Common myeloid progenitor, CD34-positive (primary cell): ENCODE measurements at places on chromosomes 16 and 17.
A peak's percentile ranks its signal among the peaks of the same experiment; 100 is the strongest.

DNA sequence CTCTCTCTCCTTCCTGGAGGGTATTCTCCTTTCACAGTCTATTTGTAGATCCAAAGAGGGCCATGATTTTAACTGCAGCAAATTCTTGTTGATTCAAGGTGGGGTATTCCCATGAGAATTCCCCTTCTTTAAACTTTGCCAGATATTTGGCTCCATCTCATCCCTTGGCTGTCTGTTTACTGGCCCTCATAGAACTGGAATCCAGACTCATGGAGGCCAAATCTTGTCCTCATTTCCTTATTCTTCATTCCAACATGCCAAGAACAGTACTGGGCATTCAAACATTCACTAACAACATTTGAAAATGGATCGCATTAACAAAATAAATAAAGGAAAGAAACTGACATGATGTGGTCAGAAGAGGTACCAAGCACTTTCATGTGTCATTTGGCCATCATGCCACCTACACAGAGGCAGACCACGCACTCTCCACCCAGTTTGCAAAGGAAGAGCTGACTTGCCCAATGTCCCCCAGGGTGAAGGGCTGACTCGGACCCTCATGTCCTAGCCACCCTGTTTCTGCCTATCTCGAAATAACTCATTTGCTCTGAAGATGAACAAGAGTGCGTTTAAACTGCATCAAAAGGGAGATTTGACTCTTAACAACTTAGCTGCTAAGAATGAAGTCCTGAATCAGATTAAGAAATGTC is 23.1 kb upstream of the SLC35B1 start:
- DNase-seq, result no peak

DNA sequence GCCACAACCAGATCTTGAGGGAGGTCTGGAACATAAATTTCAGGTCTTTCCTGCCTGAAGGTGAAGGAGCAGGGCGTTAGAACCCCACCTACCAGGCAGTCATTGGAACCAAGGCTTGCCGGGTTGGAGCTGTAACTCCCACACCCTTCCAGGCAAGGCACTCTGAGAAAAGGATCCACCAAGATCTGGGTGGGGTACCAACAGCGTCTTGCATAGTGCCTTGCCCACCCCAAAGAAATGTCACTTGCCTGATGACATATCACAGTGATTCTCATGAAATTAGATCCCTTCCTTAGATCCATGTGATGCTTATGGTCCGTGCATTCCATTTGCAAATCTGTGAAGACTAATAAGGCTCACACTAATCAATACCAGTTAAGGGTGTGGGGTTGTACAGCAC is 201.3 kb downstream of the KATNIP start:
- DNase-seq, result no peak

DNA sequence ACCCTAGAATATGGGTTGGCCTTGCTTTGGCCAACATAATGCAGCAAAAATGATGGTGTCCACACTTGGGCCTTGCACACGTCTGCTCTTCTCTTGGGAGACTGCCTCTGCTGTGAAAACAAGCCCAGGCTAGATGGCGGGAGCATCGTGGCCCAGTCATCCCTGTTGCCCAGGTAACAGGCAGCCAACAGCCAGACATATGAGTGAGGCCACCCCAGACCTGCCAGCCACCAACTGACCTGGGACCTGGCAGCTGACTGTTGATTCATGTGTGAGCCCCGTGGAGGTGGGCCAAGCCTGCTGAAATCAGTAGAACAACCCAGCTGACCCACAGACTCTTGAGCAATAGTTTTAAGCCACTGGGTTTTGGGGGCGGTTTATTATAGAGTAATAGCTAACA is 39.4 kb upstream of the CDH3 start:
- peak; percentile 15 for DNase-seq

GRCh38 chr16:31695667-31696066 is 168.0 kb downstream of the AHSP start:
- DNase-seq, result peak; percentile 78

GRCh38 chr16:6207124-6207523 is 1109.5 kb upstream of the EEF2KMT start:
- no peak for DNase-seq

- DNase-seq, result no peak
These were observed 23.9 kb downstream of the SRCAP start for GRCh38 chr16:30722916-30723315.

DNA sequence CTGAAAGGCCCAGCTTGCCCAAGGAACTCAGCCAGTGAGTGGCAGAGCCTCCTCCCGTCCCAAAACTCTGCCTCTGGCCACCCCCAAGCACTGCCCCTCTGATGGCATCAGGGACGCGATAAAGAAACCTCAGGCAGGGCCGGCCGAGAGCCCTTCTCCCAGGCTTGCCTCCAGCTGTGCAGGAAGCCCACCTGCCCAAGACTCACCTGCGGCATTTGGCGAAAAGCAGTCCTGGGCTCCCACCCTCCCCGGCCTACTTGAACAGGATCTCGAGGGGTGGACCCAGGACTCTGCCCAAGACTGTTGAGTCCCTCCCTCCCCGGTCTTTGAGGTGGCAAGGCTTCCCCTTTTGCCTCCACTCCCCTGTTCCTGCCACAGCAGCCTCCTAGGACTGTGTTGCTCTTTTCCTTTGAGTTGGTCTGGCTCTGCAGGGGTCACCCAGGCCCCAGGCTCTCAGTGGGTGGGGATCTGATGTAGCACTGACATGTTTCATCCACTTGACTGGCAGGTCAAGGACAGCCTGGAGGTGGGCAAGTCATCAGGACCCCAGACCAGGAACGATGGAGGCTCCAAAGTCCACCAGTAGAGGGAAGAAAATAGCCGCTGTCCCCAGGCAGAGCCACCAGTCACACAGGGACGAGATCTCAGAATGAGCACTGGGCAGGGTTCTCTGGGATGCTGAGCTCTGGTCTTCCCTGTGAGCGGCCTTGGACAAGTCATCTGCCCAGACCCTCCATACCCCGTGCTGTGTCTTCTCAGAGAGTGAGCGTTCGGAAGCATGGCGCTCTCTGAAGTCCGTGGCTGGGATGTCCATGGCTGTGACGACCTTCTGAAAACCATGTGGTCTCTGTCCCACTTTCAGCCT is 111.0 kb upstream of the TNRC6C start:
- DNase-seq, result peak; percentile 69

- DNase-seq, result no peak
These were observed 5.9 kb upstream of the SPG7 start for GRCh38 chr16:89502081-89502843.

DNA sequence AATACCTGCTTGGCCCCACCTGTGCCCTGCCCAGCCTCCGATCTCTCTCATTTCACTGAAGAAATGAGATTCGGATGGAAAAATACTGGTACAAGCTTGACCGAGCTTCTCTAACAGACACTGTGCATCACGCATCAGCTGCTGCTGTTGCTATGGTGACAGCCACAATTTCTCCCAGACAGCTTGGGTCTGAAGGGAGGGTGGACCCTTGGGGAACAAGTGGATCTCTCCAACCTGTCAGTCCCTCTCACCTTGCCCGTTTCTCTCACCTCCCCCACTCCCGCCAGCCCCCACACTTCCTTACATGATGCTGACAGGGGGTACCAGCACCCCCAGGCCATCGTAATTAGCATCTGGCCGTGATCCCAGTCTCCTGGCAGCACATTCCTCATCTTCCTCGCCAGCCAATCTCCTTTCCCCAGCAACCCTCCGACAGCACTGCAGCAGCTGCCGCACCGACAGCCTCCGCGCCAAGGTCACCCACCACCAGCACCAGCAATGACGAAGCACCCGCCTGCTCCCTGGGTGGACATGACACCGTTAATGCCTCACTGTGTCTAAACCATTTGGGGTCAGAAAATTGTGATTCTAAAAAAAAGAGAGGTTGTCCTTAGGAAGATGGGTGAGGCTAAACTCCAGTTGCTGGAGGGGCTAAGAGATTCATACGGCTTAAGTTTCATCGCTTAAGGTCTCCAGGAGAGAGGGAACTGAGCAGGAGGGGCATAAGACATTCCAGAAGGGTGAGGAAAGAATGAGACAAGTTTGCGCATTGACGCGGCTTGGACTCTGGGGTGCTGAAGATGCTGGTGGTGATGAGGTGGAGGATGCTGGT is 58.6 kb upstream of the TNRC6A start:
- DNase-seq, result no peak

- DNase-seq, result peak; percentile 13
These were observed 556 bp upstream of the SPNS1 start for GRCh38 chr16:28974007-28974436.

- no peak for DNase-seq
These were observed 660.5 kb downstream of the KCNJ2 start for GRCh38 chr17:70829876-70830275.

GRCh38 chr16:27363797-27364196 is 38.2 kb upstream of the IL21R start:
- DNase-seq, result no peak

DNA sequence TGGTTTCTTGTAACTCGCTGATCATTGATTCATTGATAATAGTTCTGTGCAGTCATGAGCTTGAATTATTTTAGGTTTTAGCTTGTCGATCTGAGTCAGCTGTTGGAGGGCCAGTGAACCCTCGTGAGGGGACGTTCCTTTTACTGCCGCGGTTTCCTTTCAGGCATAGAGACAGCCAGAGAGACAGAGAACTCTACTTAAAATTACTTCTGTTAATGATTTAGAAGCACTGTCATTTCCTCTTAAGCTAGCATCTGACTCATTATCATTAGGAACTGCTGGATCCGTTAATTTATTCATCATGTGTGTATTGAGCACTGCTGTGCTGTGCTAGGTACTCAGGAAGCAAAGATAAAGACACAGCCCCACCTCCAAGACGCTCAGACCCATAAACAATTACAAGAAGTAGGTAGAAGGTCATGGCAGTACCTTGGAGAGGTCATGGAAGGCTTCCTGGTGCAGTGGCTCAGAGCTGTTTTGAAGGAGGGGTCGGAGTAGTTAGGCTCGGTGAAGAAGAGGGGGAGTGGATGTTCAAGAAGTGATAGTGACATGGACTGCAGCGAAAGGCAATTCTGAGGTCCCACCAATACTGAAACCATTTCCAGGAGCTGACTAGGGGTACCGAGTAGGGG is 3.3 kb downstream of the PGS1 start:
- DNase-seq, result peak; percentile 93

DNA sequence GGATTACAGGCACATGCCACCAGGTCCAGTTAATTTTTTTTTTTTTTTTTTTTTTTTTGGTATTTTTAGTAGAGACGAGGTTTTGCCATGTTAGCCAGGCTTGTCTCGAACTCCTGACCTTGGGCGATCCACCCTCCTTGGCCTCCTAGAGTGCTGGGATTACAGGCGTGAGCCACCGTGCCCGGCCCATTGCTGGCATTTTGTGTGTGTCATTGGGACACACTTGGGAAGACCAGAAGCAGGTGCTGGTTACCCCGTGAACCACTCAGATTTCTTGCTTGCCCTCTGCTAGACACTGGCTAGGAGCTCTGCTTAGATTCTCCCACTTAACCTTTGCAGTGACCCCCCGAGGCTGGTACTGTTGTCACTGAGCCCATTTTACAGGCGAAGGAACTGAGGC is 229.3 kb downstream of the IRF8 start:
- no peak for DNase-seq

GRCh38 chr17:76841776-76842405 is 26.3 kb upstream of the MGAT5B start:
- peak; percentile 50 for DNase-seq

GRCh38 chr17:45857977-45858708 is 13.5 kb downstream of the SPPL2C start:
- peak; percentile 50 for DNase-seq

- DNase-seq, result no peak
These were observed 517.0 kb downstream of the CDH13 start for GRCh38 chr16:83143788-83144187.

DNA sequence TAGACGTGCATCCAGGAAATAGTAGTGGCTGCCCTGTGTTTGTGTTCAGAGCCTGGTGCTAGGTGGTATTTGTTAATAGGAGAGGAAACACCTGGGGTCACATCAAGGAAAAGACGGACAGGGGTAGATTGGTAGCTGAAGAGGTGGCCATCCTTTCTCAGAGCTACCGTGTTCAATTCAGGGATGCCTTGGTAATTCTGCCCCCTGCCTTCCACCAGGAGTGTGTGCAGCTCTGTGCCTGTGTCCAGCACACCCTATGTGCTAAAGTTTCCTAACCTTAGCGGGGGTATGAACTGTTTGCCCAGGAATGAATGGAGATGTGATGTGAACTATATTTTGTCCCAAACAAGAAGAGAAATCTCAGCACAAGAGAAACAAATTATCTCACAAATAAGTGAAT is 174.1 kb upstream of the MPHOSPH6 start:
- no peak for DNase-seq

GRCh38 chr17:74393346-74393942 is 26.1 kb downstream of the GPR142 start:
- no peak for DNase-seq

- DNase-seq, result no peak
These were observed 15.6 kb downstream of the NLRC3 start for GRCh38 chr16:3561626-3562025.

- no peak for DNase-seq
These were observed 14.7 kb upstream of the NACA2 start for GRCh38 chr17:61605692-61606091.

DNA sequence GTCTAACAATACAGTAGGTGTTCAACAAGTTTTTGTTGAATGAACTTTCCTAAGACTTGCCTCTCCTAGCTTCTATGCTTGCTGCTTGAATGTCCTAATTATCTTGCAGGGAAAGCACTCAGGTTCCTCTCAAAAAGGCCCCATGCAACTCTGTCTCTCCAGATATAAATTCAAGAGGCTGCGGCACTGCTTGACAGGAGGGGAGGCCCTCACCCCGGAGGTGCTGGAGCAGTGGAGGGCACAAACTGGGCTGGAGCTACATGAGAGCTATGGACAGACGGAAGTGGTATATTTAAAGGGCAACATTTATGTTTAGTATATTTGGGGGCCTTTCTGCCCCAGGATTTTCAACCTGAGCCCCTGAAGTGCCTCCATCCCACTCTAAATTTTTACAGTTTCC is 14.4 kb downstream of the THUMPD1 start:
- no peak for DNase-seq

GRCh38 chr17:32584792-32585191 is 98.0 kb downstream of the CDK5R1 start:
- DNase-seq, result no peak

- no peak for DNase-seq
These were observed 23.6 kb downstream of the BMERB1 start for GRCh38 chr16:15457958-15458357.

DNA sequence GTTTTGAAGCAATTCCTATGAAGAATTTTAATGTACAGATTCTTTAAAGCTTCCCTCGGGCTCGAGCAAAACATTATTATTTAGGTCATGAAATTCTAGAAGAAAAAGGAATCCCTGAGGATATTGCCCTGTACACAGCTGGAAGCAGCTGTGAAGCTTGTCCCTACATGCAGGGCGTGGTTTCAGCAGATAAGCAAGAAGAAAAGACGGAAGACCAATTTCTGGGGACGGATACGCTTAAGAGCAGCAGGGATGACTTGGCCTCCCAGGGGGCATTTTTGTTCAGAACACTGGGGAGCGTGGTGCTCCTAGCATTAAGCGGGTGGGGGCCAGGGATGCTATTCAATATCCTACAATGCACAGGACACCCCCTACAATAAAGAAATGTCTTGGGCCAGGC is 34.3 kb downstream of the LITAF start:
- no peak for DNase-seq

DNA sequence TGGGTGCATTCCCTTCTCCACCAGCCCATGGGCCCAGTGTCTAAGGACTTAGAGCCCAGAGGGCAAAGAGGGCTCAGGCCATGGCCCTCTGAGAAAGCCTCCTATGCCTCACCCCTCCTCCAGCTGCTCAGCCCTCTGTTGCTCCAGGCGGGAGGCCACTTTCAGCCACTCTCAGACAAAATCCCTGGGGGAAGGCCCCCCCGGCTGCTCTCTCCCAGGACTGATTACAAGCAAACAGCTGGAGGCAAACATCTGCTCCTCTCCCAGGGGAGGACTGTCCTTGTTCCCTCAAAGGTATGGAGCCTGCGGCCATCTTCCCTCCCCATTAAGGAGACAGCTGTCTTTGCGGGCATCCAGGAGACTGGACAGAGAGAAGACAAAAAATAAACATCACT is 54.9 kb upstream of the DLX4 start:
- DNase-seq, result no peak
